ENCODE measurements at places on chromosomes 7 and 10.

DNA sequence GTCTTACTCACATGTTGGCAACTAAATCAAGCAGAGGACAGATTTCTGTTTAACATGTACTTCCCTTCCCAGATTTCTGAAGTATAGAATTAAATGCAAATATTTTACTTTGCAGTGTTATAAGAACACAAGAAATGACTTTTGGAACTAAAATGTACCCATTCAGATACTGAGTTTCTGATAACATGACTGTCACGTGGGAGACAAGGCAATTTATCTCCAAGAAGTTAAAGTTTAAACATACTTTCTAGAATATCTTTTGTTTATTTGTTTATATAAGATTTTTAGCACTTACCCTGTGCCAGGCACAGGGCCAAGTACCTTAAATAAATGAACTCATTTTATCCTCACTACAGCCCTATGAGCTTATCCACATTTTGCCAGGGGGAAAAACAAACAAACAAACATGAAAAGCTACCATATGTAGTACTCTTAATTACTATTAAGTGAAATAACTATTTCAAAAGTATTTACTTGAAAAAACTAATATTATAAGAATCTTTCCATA, 807.1 kb upstream of the KCND2 start:
- no peak for DNase-seq

GRCh38 chr10:48682265-48682664, 2.4 kb upstream of the WDFY4 start:
- DNase-seq: no peak

- DNase-seq: no peak
These were observed 22.9 kb downstream of the IKZF1 start for GRCh38 chr7:50327443-50327842.

- DNase-seq: peak; percentile 14
These were observed 186.1 kb downstream of the BMPER start for GRCh38 chr7:34091321-34091917.

- DNase-seq: no peak
These were observed 103.9 kb downstream of the CUBN start for GRCh38 chr10:17025444-17026295.
